ENCODE measurements at places on chromosomes 2 and 18. TPM values are rescaled to one million over a fixed set of nuclear protein-coding genes. Genes with fewer than 3 reads are reported as not detected.

PLB1 gene
- 1.6 TPM for total RNA-seq

IL1R1 gene
- total RNA-seq: 8.7 TPM

SULT1C4 gene
- not detected for total RNA-seq

MYL12A gene
- total RNA-seq: 428 TPM

PXDN gene
- not detected for total RNA-seq

EVX2 gene
- total RNA-seq: not detected

ABCA12 gene
- 4.8 TPM for total RNA-seq

ALPG gene
- not detected for total RNA-seq

DNA sequence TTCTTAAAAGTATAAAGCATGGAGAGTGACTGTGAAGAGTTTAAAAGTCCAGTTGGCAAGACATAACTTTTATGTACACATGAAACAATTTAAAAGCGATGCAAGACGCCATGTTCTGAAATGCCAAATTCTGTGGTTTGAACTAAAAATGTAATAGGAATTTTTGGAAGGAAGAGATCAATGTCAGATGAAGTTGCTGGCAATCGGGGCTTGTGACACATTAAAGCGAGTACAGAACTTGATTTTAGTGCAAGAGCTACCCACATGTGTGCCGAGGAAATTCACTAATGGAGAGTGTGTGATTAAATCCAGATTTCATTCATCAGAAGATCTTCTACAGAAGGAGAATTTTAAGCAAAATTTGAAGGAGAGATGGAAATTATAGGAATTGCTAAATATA, 220.2 kb upstream of the CCDC68 start:
- peaks cover 5% of the 10 kb centered on the region for H3K4me1 ChIP-seq
- H3K36me3 ChIP-seq: no peaks in the 10 kb centered on the region
- H3K4me3 ChIP-seq: no peak overlapping the region
- H3K27ac ChIP-seq: no peak overlapping the region

GRCh38 chr18:63346031-63346430, 21.0 kb downstream of the KDSR start:
- no peaks in the 10 kb centered on the region for H3K27me3 ChIP-seq
- no peak overlapping the region for H3K4me3 ChIP-seq
- H3K27ac ChIP-seq: no peak overlapping the region

- H3K27ac ChIP-seq: no peak overlapping the region
- no peaks in the 10 kb centered on the region for H3K4me1 ChIP-seq
- H3K36me3 ChIP-seq: no peaks in the 10 kb centered on the region
- no peaks in the 10 kb centered on the region for H3K27me3 ChIP-seq
- no peak for DNase-seq
- no peak overlapping the region for H3K4me3 ChIP-seq
These were observed 352.1 kb downstream of the MTX2 start for GRCh38 chr2:176621350-176621749.

GRCh38 chr2:112121682-112122254, 16.4 kb upstream of the FBLN7 start:
- H3K27ac ChIP-seq: no peak overlapping the region
- no peaks in the 10 kb centered on the region for H3K4me1 ChIP-seq
- H3K27me3 ChIP-seq: no peaks in the 10 kb centered on the region

DNA sequence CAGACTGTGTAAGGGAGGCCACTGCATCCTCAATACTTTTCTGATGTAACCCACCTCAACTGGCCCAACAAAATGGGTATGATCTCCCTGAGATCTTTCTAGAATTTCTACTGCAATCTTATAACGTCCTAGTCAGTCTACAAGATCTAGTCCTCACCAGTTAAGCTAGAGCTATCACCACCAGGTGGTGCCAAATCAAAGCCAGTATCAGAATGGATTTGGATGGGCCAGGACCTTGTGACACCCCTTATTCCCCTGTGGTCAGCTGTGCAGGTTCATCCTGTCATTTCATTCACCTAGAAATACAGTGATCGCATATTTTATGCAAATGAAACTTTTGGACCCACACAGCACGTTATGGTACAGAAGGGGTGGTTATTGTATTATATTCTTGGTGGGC, 90.3 kb downstream of the OLA1 start:
- peak; percentile 59 for DNase-seq
- no peak overlapping the region for H3K4me3 ChIP-seq
- no peaks in the 10 kb centered on the region for H3K36me3 ChIP-seq
- no peak overlapping the region for H3K27ac ChIP-seq
- H3K4me1 ChIP-seq: peaks cover 8% of the 10 kb centered on the region

DNA sequence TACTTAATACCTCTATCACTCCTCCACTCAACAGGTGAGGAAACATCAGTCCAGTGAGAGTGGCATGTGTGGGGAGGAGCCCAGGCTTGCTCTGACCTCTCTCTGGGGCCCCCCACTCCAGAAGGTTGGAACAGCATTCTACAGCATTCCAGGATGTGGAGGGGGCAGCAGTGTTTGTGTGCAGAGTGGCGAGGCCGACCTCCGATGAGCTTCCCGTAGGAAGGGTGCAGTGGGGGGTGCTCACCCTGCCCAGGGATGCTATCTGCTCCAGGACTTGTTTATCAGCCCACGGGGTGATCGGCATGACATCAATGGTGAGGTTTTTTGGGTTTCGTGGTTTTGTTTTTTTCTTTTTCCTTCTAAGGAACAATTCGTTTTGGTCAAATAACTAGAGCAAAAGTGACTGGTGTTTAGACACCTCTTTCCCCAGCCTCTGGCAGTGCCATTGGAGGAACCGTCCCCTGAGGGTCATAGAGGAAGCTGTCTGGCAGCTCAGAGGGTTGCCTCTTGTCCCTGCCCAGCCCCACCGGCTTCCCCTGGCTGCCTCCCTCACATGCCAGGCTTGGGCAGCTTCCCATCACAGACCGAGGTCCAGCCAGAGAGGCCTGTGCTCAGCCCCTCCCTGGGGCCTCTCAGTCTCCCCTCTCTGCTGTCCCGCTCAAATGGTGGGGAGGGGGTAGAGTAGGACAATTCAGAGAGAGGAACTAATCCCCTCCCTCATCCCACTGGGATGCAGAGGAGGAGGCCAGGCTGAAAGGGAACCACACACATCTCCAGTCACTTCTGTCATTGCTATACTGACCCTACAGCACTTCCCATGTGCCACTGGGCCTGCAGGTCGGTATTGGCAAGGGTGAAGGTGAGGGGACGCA, 96.5 kb downstream of the ZFP36L2 start:
- peaks cover 36% of the 10 kb centered on the region for H3K4me1 ChIP-seq
- no peak for DNase-seq
- peaks cover 6% of the 10 kb centered on the region for H3K36me3 ChIP-seq
- no peak overlapping the region for H3K4me3 ChIP-seq

DNA sequence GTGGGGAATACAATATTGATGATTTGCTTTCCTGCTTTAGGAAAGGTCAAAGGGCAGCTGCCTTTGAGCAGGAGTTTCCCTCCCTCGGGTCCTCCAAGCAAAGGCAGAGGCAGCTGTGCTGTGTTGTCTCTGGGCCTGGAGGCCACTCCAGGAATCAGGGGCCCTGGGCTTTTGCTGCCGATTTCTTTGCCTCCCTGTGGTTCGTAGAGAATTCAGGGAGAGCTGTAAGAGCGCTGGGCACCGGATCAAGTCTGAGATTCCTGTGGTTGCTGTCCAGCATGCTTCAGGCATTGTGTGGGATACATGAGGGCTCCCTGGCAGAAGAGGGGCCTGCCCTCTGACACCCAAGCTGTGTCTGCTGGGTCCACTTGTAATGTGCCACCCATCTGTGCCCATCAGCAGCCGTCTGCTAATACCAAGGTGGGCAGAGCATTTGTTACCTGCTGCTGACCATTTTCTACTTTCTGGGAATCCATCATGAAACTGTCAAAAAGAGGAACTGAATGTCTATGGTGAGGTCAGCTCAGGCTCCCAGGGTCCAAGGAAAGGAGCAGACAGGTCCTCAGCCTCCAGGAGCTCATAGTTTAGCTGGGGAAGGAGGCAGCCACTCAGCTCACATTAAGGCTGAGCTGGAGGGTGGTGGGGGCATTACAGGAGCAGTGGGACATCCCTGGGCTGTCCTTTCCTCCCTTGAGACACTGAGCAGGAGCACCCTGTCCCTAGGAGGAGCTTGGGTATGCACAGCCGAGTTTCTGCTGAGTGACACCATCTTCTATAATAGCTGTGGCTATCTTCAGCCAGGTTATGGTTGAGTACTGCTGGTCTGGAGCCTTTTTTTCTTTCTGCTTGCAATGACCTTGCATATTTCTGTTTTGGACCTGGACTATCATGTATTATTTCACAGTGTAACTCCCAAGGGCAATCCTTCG, 68.5 kb downstream of the CTIF start:
- H3K27me3 ChIP-seq: no peaks in the 10 kb centered on the region
- no peak overlapping the region for H3K4me3 ChIP-seq
- DNase-seq: no peak
- no peaks in the 10 kb centered on the region for H3K4me1 ChIP-seq

GRCh38 chr2:217990791-217991465, 11.9 kb downstream of the TNS1 start:
- H3K4me1 ChIP-seq: peaks cover 34% of the 10 kb centered on the region
- no peak for DNase-seq
- peaks cover 10% of the 10 kb centered on the region for H3K36me3 ChIP-seq
- H3K27me3 ChIP-seq: peaks cover 21% of the 10 kb centered on the region
- H3K27ac ChIP-seq: no peak overlapping the region
- H3K4me3 ChIP-seq: no peak overlapping the region

DNA sequence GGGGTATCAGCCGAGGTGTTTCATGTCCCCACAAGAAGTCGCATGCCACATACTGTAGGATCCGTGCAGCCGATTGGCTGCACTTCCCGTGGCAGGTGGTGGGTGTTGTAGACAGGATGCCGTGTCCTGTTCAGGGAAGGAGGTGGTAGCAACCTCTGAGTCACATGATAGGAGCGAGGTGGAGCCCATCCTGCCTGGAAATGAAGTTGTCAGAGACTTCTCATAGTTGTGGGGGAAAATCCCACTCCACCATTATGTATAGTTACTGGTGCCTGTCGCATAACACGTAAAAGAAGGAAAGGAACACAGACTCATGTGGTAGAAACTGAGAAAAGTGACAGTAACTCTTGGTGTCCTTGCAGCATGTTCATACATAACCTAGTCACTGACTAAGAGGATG, 91.4 kb upstream of the IL1R2 start:
- no peak overlapping the region for H3K4me3 ChIP-seq
- H3K36me3 ChIP-seq: peaks cover 28% of the 10 kb centered on the region
- DNase-seq: no peak
- H3K4me1 ChIP-seq: no peaks in the 10 kb centered on the region
- no peaks in the 10 kb centered on the region for H3K27me3 ChIP-seq
- H3K27ac ChIP-seq: peak overlapping the region; percentile 60

DNA sequence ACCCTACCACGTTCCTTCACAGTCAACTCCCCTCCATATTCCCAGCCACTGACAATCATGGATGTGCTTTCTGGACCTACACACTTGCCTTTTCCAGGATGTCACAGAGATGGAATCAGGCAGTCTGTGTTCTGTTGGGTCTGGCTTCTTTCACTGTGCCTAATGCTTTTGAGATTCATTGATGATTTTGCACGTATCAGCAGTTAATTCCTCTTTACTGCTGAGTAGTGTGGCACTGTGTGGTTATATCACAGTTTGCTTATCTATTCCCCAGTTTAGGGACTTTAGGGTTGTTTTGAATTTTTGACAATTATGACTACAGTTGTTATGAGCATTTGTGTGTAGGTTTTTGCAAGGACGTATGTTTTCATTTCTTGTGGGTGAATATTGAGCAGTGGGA, 191.7 kb downstream of the ACKR3 start:
- no peak overlapping the region for H3K27ac ChIP-seq
- H3K27me3 ChIP-seq: peaks cover 27% of the 10 kb centered on the region
- H3K4me1 ChIP-seq: no peaks in the 10 kb centered on the region
- DNase-seq: no peak
- no peak overlapping the region for H3K4me3 ChIP-seq

- H3K4me1 ChIP-seq: no peaks in the 10 kb centered on the region
- H3K36me3 ChIP-seq: no peaks in the 10 kb centered on the region
- H3K4me3 ChIP-seq: no peak overlapping the region
- H3K27ac ChIP-seq: no peak overlapping the region
These were observed 218.8 kb downstream of the BCL11A start for GRCh38 chr2:60334610-60335009.

- no peak overlapping the region for H3K27ac ChIP-seq
- H3K4me3 ChIP-seq: no peak overlapping the region
- H3K4me1 ChIP-seq: no peaks in the 10 kb centered on the region
- DNase-seq: no peak
These were observed 224.4 kb upstream of the COPS8 start for GRCh38 chr2:236861196-236861875.

- H3K36me3 ChIP-seq: no peaks in the 10 kb centered on the region
- H3K27ac ChIP-seq: no peak overlapping the region
- no peak for DNase-seq
- H3K4me3 ChIP-seq: no peak overlapping the region
- H3K4me1 ChIP-seq: peaks cover 10% of the 10 kb centered on the region
- H3K27me3 ChIP-seq: peaks cover 35% of the 10 kb centered on the region
These were observed 29.9 kb downstream of the CHCHD5 start for GRCh38 chr2:112614201-112614840.

- peaks cover 16% of the 10 kb centered on the region for H3K36me3 ChIP-seq
- peaks cover 20% of the 10 kb centered on the region for H3K4me1 ChIP-seq
- DNase-seq: no peak
- H3K27me3 ChIP-seq: no peaks in the 10 kb centered on the region
- no peak overlapping the region for H3K4me3 ChIP-seq
These were observed 94.8 kb upstream of the ITGB6 start for GRCh38 chr2:160294889-160295288.

DNA sequence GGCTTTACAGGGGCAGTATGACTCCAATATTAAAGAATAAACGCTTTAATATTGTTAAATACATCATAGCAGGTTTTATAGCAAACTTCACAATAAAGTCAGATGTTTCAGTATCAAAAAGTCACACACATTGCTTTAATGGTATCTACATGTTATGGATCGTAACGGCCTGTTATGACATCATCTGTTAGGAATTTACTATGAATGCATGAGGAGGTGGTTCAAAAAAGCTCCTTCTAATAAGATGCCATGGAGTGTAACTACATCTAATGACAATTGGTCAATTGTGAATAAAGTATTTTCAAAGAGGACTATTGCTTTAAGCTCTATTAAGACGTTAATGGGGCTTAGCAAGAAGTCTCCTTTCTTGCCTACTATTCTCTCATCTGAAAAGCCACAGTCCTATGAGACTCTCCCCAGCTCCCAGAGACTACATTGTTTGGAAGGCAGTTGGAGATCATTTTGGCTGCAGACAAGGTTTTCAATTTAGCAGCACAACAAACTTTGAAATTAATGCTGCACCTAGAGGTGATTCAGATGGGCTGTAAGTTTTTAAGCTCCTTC, 300.7 kb upstream of the MEIS1 start:
- H3K27ac ChIP-seq: no peak overlapping the region
- peaks cover 14% of the 10 kb centered on the region for H3K27me3 ChIP-seq
- no peak for DNase-seq

- H3K27ac ChIP-seq: no peak overlapping the region
- DNase-seq: no peak
- H3K4me3 ChIP-seq: no peak overlapping the region
- no peaks in the 10 kb centered on the region for H3K4me1 ChIP-seq
- H3K27me3 ChIP-seq: peaks cover 44% of the 10 kb centered on the region
- no peaks in the 10 kb centered on the region for H3K36me3 ChIP-seq
These were observed 300.1 kb downstream of the MYCN start for GRCh38 chr2:16240402-16240801.

- H3K27ac ChIP-seq: no peak overlapping the region
- H3K4me1 ChIP-seq: no peaks in the 10 kb centered on the region
- no peaks in the 10 kb centered on the region for H3K36me3 ChIP-seq
- H3K4me3 ChIP-seq: no peak overlapping the region
These were observed 108.3 kb downstream of the ARL4C start for GRCh38 chr2:234388591-234388990.

- peaks cover 44% of the 10 kb centered on the region for H3K27me3 ChIP-seq
- H3K27ac ChIP-seq: no peak overlapping the region
- no peak overlapping the region for H3K4me3 ChIP-seq
- H3K36me3 ChIP-seq: peaks cover 11% of the 10 kb centered on the region
These were observed 52.6 kb upstream of the GLI2 start for GRCh38 chr2:120683081-120683480.

- DNase-seq: no peak
- H3K36me3 ChIP-seq: no peaks in the 10 kb centered on the region
- no peak overlapping the region for H3K27ac ChIP-seq
- H3K27me3 ChIP-seq: peaks cover 13% of the 10 kb centered on the region
- no peak overlapping the region for H3K4me3 ChIP-seq
These were observed 226.7 kb downstream of the TTC32 start for GRCh38 chr2:19675003-19675629.

All from Calu3 (cell line).